ENCODE measurements at places on chromosomes 7 and 10.

- DNase-seq: no peak
Measured at GRCh38 chr10:2214805-2215204, 477.5 kb upstream of the ADARB2 start.

DNA sequence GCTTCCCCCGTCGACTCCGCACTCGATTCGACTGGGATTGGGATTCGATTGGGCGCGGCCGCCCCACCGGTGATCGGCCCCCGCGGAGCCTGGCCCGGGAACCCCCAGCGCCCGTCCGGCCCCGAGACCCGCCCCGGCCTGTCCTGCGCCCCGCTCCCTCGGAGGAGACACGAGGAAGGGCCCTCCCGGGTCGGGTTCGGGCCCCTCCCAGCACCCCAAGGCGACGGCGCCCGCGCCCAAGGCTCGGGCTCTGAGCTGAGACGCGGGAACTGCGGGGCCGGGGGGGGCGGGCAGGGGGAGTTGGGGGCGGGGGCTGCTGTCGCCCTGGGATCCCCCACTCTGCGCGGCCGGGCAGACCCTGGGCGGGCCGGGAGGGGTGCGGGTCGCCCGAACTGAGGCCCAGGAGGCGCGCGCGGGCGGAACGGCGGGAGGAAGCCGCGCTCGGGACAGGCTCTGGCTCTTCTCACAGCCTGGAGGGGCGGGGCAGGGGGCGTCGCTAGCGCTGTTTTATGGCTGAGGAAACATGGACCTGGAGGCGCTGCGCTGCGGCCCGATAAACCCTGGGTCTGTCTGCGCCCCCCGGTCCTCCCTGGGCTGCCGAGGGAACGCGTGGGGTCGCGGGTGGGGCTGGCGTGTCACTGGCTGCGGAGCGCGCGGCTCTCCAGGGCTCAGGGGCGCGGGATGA, 1.7 kb upstream of the NKX6-2 start:
- no peak for DNase-seq

GRCh38 chr7:107742678-107743566, 1.0 kb upstream of the CBLL1 start:
- DNase-seq: peak; percentile 62

DNA sequence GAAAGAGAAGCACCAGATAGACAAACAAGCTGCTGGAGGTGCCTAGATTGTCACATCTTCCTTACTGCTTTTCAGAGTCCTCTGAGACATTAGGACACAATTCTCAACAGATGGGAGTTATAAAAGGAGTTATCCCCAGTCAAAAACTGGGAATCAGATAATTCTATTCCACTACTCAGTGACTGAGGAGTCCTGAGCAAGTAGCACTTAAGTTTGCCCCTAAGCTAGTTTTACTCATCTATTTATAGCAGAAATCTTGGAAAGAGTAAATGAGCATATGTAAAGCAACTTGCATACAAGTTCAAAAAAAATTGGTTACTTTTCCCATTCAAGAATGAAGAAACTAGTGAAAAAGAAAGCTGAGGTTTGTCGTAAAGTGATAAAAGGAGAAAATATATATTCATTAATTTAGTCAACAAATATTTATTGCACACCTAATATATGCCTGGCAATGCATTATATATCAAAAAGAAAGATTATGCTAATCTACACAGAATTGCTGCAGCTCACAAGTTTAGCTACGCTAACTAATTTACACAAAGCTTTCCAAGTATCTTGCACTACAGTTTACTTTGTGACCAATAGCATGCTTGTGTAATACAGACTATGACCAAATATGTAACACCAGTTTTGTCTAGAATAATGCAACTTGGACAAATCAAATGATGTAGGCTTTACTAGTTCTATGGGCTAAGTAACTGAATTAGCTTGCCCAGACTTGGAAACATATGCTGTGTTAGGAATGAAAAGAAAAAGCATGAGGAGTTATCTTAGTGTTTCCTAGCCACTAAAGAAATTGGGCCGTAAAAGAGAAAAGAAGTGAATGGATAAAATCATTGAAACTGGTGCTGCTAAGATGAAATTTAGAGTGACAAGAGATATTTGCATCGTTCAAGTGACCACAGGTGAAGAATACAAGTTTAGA, 106.3 kb downstream of the GRM3 start:
- DNase-seq: no peak

GRCh38 chr10:16894821-16895220, 77.6 kb upstream of the RSU1 start:
- no peak for DNase-seq

- DNase-seq: peak; percentile 98
Measured at GRCh38 chr7:135509839-135510591, at the start of gene CNOT4. Gene CNOT4 (minus strand): TSS chr7:135510102. CDS start chr7:135438331, 71,771 bp downstream.

DNA sequence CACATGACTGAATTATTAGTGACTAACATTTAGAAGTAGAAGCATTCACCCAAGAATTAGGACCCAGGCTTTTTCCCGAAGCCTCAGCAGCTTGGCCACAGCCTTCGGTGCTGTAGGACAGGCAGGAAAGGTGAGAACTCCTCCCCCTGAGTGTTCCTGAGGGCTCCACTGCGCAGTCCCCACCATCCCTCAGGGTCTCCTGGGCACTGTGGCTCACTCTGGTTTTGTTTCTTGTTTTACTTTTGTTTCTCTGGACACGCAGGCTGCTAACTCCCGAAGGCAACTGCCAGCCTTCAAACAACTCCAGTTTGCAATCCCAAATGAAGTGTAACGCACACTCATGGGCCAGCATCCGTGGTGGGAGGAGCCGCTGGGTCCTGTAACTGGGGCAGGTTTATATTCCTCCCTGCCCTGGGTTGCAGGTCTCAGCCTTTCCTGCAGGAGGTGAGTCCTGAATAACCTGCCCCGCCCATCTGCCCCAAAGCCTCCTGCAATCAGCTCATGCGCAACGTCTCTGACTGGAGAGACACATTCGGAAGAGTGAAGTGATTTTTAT, 492.9 kb downstream of the PTPRN2 start:
- DNase-seq: no peak

DNA sequence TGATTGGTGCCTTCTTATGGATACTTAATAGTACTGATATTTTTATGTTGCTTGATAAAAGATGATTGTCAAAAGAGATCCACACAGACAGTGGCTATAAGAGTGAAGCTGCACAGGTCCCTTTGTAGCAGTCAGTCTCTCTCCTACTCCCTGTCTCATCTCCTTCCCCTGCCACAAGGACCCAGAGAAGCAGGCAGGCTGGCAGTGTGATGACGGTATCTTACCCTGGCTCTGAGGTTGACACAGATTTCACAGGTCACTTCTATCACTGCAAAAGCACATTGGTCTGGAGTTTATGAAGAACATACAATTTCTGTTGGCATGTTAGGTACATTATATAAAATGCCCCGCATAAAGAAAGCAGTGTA, 64.4 kb upstream of the AHR start:
- no peak for DNase-seq

Data from upper lobe of left lung (tissue), 6 donors.